Activated T-helper 1 cell treated with Interleukin-2 at 50 U/mL for 16 hours (primary cell): ENCODE measurements at places on chromosomes 1 and 21.

- no peak for DNase-seq
Measured at GRCh38 chr1:24501371-24502064, 1.1 kb upstream of the RCAN3 start.

DNA sequence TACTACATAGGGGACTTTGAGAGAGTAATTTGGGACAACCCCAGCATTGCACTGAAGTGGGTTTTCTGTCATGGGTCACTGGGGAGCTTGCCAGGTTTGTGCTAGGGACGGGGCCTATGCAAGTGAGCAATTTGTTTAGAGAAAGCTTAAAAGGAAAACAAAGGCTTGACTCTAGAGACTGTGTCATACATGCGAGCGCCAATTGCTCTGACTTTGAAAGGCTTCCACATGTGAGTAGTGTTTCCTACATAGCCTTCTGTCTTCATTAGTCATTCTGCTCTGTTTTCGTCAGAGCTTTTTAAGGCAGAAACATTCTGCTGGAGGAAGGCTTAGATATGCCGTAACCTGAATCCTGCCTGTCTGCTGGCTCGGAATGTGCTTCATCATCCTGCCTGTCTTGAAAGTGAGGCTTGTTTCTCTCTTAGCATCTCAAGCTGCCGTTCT is 28.4 kb downstream of the TRIM45 start:
- no peak for DNase-seq

DNA sequence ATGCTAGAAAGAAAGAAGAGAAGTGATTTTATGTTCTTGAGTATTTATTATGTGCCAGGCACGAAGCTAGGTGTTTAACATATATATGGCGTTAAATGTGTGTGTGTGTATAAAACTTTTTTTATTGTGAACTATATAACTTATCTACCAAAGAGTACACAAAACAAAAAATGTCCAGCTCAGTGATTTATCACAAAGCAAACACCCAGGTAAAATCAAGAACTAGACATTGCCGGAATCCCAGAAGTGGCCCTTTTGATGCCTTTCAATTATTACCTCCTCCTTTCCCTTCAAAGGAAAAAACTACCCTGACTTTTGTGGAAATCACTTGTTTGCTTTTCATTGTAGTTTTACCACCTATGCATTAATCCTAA is 40.5 kb upstream of the ZNF648 start:
- no peak for DNase-seq

DNA sequence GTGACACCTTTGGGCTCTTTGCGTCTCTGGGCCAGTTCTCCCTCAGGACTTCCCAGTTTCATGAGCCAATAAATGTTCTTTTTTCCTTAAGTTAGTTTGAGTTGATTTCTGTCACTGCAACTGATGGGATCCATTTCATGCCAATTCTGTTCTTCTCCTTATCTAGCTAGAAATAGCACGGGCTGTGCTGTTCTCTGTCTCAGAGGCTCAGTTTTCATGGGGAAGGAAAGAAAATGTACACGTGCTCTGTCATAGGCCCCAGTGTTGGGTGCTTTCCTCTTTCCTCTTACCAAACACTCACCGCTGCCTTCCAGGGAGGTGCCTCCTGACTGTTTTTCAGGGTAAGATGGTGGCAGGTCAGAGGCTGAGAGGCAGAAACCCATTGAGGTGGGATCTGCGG is 43.2 kb upstream of the ACTL8 start:
- no peak for DNase-seq

- no peak for DNase-seq
Measured at GRCh38 chr21:25496825-25497482, 110.3 kb downstream of the MRPL39 start.

- DNase-seq: no peak
Measured at GRCh38 chr1:235131961-235132360, 3.3 kb upstream of the TOMM20 start.

DNA sequence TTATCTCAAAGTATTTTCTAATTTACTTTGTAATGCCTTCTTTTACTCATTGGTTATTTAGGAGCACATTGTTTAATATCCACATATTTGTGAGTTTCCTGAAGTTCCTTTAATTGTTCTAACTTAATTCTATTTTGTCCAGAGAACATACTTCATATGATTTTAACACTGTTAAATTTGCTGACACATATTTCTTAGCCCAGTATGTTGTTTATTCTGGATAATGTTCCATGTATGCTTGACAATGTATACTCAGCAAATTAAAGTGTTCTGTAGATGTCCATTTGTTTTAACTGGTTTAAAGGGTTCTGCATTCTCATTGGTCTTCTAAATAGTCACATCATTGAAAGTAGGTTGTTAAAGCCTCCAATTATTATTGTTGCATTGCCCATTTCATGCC is 643.7 kb upstream of the NR5A2 start:
- DNase-seq: no peak

GRCh38 chr21:37874904-37875780 is 41.1 kb downstream of the KCNJ6 start:
- no peak for DNase-seq

GRCh38 chr1:97078872-97079271 is 357.3 kb downstream of the PTBP2 start:
- no peak for DNase-seq

GRCh38 chr1:202280595-202280994 is 61.1 kb downstream of the UBE2T start:
- no peak for DNase-seq

DNA sequence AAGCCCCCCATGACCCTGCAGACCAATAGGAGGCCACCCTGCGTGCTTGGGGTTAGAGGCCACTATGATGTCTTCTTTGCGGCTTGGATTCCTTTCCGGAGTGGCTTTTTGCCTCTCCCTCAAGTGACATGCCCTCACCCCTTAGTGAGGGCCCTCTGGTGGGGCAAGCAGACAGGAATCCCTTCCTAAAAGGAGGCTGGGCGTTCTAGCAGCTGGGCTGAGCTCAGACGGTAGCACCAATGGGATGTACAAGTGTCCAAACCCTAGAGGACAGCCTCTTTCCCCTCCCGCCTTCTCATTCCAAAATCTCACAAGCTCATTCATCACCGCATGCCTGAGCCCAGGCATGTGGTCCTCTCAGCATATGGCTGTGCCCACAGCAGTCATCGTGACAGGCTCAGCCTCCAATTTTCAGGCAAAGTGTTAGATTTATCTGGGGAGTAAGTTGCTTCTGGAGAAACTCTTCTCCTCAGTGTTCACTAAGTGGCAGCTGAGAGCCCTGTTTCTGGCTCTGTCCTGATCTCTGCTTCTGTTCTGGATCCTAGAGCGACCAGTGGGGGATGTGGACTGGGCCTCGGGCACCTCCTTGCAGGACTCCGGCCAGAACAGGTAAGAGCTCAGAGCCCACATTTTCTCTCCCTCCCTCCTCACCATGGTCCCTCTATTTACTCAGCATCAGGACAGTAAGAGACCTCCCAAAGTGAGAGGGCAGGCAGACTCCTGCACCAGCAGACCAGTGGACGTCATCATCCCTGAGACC is 4.8 kb downstream of the KIAA1614 start:
- no peak for DNase-seq

- DNase-seq: no peak
Measured at GRCh38 chr1:159890390-159890789, 9.6 kb downstream of the CFAP45 start.

- DNase-seq: no peak
Measured at GRCh38 chr1:40868051-40868723, 6.0 kb upstream of the CITED4 start.

DNA sequence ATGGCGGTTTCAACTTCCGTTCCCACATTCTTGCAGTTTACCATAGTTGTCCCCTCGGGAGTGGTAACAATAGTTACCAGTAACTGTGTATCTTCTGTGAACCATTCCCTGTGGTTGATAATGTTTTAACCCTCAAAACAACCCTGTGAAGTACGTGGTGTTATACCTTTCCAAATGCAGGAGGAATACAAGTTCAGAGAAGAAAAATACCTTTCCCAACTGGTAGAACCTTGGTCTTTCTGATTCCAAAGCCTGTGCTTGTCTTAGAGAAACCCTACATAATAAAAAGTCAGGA is 789 bp downstream of the BTF3L4 start:
- DNase-seq: no peak

DNA sequence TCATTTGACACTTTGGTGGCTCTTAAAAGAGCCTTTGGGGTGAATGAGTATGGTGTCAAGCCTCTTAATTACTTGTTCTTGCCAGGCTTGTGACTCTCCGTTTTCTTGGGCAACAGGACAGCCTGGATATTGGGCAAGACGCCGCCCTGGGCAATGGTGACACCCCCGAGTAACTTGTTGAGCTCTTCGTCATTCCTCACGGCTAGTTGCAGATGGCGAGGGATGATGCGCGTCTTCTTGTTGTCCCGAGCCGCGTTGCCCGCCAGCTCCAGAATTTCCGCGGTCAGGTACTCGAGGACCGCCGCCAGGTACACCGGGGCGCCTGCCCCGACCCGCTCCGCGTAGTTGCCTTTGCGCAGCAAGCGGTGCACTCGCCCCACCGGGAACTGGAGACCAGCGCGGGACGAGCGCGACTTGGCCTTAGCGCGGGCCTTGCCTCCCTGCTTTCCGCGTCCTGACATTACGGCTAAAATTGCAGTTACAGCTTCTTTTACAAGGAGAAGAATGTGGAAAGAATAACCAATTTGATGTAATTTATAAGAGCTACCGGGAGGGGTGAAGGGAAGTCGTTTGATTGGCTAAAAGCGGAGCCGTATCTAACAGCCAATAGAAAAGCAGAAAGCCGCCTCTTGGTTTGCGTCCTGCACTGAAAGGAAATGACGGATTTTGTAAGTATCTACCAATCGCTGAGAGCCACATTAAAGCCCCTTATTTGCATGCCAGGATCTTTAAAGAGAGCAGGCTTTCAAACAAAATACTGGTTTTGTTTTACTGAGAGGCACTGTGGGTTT is 11.7 kb upstream of the BOLA1 start:
- DNase-seq: peak; percentile 45

- peak; percentile 38 for DNase-seq
Measured at GRCh38 chr1:39091845-39092645, 65.9 kb downstream of the NDUFS5 start.

- no peak for DNase-seq
Measured at GRCh38 chr1:235532360-235532759, 28.1 kb upstream of the B3GALNT2 start.

DNA sequence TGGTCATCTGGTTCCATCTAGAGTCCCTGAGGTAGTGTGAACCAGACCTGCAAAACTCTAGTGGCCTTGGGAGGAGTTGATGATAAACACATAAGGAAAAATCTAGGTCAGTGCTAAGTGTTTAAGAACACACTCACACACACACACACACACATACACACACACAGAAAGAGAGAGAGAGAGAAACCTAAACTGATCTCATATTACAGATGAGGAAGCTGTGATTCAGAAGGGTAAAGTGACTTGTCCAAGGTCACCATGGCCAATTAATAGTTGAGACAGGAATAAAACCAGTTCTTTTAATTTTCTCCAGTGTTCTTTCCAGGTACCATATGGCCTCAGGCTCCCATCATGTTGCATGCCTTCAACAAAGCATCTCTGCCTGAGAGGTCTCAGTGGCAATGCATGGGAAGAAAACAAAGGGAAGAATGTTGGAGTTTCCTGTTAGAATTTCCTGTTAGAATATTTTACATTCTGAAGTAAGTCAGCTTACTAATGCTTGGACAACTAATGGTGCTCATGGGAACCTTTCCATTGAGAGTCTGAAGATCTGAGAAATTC is 77.3 kb upstream of the TSPAN2 start:
- no peak for DNase-seq

DNA sequence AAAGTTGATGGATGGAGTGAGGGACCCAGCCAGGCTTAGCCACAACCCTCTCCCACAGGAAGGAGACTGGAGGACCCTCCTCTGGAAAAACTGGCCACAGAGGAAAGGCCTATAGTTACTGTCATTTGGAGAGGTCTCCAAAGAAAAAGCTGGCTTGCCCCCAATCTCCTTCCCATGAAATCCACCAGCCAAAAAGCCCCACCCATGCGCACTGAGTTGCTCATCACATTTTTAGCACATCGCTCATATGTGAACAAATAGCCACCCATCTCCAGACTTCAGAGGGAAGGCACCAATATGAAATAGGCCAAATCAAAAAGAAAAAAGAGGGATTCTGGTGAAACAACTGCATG is 36.9 kb upstream of the QSOX1 start:
- no peak for DNase-seq

- peak; percentile 41 for DNase-seq
Measured at GRCh38 chr1:234725177-234726132, 115.5 kb upstream of the IRF2BP2 start.

- no peak for DNase-seq
Measured at GRCh38 chr1:8560611-8561544, 243.0 kb downstream of the SLC45A1 start.

- no peak for DNase-seq
Measured at GRCh38 chr1:10242811-10243210, 32.4 kb downstream of the KIF1B start.

GRCh38 chr1:2803931-2804627 is 2.6 kb upstream of the TTC34 start:
- no peak for DNase-seq

DNA sequence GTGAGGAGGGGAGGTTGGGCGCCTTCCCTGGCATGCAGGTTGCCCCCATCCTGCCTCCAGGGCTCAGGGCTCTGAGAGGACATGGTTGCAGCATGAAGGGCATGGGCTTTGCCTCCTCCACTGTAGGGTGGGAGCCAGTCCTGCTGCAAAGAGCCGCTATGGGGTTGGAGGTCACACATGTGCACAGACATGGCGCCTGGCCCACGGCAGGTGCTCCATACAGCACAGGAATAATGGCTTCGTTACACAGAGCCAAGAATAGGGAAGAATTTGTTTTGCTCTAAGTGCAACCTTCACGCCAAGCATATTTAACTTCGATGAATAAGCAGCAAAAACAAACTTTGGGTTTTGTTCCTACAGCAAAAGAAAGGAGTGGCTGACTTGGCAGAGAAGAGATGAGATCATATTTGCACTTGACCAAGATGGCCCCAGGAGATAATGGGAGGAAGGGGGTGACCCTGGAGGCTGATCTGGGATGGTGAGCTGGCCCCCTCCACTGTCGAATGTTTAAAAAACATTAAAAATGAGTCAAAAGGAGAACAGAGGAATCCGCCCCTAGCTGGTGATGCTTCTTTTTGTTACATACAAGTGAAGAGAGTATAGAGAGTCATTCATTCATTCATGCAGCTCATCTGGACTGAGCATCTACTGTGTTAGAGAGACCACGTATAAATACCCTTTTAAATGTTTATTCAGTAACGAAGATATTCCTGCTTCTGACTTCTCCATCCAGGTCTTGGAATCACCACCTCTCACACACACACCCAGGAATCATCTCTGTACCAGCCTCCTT is 12.4 kb upstream of the C2CD2 start:
- no peak for DNase-seq

DNA sequence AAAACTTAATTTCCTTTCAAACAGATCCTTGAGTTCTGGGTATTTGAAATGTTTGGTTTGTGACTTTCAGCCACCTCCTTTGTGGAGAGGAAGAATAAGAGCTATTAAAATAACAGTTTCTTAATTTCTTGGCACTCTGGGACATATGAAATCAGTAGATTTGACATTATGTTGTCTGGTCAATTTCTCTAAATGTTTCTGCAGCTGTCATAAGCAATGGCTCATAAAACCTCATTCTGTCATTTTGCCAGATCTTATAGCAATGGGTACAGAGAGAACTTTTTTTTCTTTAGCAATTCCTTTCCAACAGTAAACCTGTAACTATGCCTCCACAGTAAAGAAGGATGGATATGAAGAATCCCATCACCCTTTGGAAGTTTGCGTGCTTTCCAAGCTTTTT is 52.6 kb downstream of the LAMC1 start:
- no peak for DNase-seq
